Spinal cord (tissue), 10 donors: ENCODE measurements at places on chromosomes 1 and 21. TPM values are rescaled to one million over a fixed set of nuclear protein-coding genes. Genes with fewer than 3 reads are reported as not detected.

RAB3B gene
- total RNA-seq: 9.5 TPM

GRCh38 chr1:193730017-193730416 lies 543.6 kb upstream of the B3GALT2 start:
- DNase-seq: no peak

DNA sequence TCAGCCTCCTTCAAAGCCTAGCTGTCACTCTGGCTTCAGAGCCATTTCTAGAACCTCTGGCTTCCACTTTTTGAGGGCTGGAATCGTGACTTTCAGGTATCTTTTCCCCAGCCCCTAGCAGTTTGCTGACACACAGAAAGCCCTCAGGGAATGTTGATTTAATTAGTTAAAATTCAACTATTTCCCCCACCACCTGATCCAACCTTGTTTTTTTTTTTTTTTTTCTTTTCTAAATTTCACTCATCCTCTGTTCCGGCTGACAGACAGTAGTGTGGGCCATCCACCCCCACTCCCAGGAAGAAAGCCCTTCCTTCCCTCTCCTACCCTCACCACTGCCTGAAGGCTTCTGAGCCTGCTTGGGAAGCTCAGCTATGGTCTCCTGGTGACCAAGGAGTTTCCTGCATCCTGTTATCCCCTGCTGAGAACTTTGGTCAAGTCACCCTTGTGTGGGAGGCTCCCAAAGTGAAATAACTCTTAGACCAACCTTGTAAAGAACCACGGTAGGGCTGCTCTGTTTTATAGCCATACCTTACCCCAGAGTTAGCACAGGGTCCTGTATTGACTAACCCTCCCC lies 29.4 kb downstream of the KCNJ6 start:
- no peak for DNase-seq

AZIN2 gene
- 15.1 TPM for total RNA-seq

ERICH3 gene
- 12.9 TPM for total RNA-seq

S100A2 gene
- not detected for total RNA-seq

DNA sequence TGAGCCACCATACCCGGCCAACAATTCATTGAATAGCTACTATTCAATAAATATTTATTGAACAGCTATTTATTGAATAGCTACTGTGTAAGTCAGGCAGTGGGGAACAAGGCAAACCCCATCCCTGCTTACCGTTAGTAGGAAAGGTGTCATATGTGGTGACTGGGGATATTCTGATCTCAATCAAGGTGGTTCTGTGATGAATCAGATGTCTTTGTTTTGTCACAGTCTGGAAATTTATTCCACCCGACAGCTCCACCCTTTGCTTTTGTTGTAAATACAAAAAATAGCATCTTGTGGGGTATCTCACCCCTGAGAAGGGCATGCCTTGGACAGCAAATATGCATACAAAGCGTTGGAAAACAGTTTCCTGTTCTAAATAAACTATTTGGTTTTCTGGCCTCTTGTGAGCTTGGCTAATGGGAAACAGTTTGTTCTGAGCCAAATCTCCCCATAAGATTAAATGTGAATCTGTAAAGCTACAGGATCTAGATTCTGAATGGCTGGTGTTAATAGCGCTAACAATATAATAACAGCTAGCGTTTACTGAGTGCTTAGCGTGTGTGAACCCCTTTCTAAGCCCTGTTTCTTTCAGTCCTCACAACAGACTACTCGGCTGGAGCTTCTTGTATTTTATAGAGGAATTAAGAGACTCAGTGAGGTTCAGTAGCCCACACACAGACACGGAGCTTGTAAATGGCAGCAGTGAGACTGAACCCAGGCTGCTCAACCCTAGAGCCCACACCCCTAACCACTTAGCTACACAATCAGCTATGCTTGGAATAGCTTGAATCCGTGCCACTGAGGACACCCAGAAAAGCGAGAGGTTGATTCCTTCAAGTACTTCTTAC lies 5.5 kb downstream of the PDPN start:
- peak; percentile 55 for DNase-seq
